Stomach (tissue), 19 donors: ENCODE measurements at places on chromosomes 11 and 22. TPM values are rescaled to one million over a fixed set of nuclear protein-coding genes. Genes with fewer than 3 reads are reported as not detected.

Gene PHF5A
- total RNA-seq, result 12.3 TPM

Gene SMTNL1
- total RNA-seq, result not detected

Gene TEX12
- not detected for total RNA-seq

GRCh38 chr11:11764423-11764803, 77.4 kb upstream of the USP47 start:
- DNase-seq, result no peak
